ENCODE measurements at places on chromosomes 13 and 19. TPM values are rescaled to one million over a fixed set of nuclear protein-coding genes. Genes with fewer than 3 reads are reported as not detected.

The NLRP9 gene
- total RNA-seq: 1.1 TPM

The NLRP11 gene
- total RNA-seq: not detected

The USHBP1 gene
- total RNA-seq: 0.32 TPM

The KIR2DL1 gene
- 0.38 TPM for total RNA-seq

The RASAL3 gene
- 0.16 TPM for total RNA-seq
